AG20443 (cell line): ENCODE measurements at places on chromosomes 6 and 20.
A peak's percentile ranks its signal among the peaks of the same experiment; 100 is the strongest.

- no peak for DNase-seq
Observed at GRCh38 chr6:160462116-160462515, 113.9 kb downstream of the SLC22A3 start.

- peak; percentile 93 for DNase-seq
Observed at GRCh38 chr6:85660181-85660611, 17.5 kb upstream of the SYNCRIP start.

GRCh38 chr20:32870985-32871384 lies 12.3 kb downstream of the EFCAB8 start:
- no peak for DNase-seq

- DNase-seq: no peak
Observed at GRCh38 chr6:128422200-128422599, 98.2 kb downstream of the PTPRK start.

- DNase-seq: peak; percentile 33
Observed at GRCh38 chr6:113560908-113561307, 296.2 kb upstream of the MARCKS start.

DNA sequence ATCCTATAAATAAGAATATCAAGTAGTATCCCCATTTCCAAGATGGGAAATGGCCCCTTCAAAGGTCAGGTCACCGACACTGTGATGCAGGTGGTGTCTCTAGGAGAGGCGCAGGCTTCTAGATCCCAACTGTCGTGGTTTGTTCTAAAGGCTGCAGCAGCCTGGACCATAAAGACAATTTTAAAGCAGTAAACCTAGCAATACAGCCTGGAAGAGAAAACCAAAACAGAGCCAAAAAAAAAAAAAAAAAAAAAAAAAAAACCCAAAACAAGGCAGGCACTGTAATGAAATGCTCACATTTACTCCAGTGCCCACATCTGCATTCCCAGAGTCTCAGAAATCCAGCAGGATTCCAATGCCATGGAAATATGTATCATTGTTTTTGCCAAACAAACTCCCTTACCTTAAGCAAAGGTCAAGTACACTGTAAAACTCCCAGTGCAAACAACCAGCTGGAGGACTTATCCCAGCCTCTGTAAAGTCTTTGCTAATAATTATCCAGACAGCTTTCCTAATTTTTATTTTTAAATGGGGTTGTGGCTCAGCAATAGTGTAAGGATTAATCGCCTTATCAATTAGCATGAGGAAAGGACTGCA lies 98.2 kb downstream of the PSMG4 start:
- DNase-seq: peak; percentile 21

GRCh38 chr6:46378882-46379416 lies 112.3 kb downstream of the RCAN2 start:
- no peak for DNase-seq

DNA sequence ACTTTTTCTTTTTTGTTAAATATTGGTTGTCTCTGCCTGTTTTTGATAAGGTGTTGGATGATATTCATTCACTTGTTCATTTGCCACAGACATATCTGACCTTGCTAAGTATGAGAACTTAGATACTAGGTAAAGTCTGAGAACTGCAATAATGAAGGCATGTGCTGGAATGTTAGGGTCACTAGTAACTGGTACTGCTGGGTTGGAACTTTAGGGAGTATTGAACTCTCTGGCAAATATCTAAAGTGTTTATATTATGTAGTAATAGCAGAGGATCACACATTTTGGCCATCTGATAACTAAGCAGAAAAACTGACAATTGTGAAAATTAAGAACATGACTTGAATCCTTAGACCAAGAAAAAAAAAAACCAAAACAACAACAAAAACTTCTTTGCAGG lies 162.7 kb downstream of the MEI4 start:
- DNase-seq: no peak

- no peak for DNase-seq
Observed at GRCh38 chr20:23360531-23360930, 1.5 kb upstream of the GZF1 start.

- no peak for DNase-seq
Observed at GRCh38 chr20:48959899-48960550, 38.5 kb downstream of the ARFGEF2 start.

DNA sequence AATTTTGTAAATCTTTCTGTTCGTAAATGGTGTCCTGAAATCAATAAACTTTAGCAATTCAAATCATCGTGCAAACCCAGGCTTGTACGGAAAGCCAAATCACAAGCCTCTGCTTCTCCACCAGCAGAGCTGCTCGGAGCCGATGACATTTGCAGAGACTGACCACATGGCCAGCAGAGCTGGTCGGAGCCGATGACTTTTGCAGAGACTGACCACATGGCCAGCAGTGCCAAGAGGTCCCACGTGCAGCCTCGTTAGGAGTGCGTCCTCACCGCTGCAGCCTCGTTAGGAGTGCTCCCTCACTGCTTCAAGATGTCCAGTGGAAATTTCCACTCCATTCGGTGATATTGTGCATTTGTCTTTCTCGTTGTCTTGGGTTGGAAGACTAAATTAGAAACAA lies 28.5 kb downstream of the SMOC2 start:
- no peak for DNase-seq

- DNase-seq: peak; percentile 64
Observed at GRCh38 chr6:113903666-113904330, 46.7 kb downstream of the MARCKS start.

- DNase-seq: no peak
Observed at GRCh38 chr6:166498228-166498627, 88.2 kb downstream of the RAMACL start.

- peak; percentile 33 for DNase-seq
Observed at GRCh38 chr6:125789576-125790357, 993 bp upstream of the NCOA7 start.

GRCh38 chr6:169266746-169267591 lies 13.3 kb upstream of the THBS2 start:
- DNase-seq: peak; percentile 76

DNA sequence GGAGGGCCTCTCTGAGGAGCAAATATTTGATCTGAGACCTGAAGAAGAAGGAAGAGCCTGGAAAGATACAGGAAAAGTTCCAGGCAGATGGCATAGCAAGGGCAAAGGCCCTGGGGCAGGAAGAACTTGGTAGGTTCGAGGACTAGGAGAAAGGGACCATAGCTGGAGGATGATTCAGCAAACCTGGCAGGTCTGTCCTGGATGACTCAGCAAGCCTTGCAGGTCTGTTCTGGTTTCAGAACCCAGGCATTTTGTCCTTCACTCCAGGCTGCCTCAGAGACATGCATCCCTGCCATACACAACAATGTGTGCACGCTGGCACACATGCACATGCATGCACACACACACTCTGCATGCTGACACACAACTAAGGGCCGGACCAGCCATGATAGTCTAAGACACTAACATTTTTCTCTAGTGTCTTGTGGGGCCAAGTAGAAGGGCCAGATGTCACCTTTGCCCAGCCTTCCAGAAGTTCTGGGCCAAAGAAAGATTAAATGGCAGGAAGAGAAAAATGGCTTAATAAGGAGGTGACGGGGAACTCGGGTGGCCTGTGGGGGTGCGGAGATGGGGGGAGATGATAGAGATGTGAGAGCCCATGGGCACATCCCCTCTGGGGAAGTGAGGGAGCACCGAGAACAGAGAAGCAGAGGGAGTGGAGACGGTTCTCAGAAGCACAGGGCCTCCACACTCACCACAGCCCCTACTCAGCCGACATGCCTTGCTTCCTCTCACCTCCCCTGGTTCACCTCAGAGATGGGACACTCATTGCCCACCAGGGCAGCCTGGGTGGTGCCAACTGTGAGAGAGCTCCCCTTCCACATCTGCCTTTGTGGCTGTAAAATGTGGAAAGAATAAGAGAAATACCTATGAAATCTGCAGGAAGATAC lies 15.4 kb upstream of the TRIB3 start:
- DNase-seq: no peak

GRCh38 chr6:158027590-158028285 lies 46.1 kb downstream of the SYNJ2 start:
- no peak for DNase-seq

GRCh38 chr20:25863536-25864325 lies 167.1 kb upstream of the ZNF337 start:
- no peak for DNase-seq

DNA sequence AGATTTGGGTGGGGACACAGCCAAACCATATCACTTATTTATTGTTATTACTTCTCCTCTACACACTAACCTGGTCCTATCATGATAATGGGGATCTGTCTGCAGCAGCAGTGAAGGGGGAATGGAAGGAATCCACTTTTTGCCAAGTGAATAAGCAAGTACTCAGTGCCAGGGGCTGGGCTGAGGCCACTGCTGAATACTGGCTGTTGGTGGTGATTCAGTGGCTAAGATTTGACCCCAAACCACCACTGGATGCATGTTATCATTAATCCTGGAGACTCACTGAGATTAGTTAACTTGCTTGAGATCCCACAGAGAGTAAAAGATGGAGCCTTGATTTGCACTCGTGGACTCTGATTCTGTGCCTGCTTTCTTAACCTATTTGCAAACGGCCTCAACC lies 127.7 kb downstream of the TSHZ2 start:
- peak; percentile 41 for DNase-seq

GRCh38 chr6:111958534-111958933 lies 85.3 kb upstream of the FYN start:
- no peak for DNase-seq

- no peak for DNase-seq
Observed at GRCh38 chr20:54047048-54047447, 23.3 kb downstream of the BCAS1 start.

- no peak for DNase-seq
Observed at GRCh38 chr6:135675862-135676261, 175.6 kb upstream of the PDE7B start.

DNA sequence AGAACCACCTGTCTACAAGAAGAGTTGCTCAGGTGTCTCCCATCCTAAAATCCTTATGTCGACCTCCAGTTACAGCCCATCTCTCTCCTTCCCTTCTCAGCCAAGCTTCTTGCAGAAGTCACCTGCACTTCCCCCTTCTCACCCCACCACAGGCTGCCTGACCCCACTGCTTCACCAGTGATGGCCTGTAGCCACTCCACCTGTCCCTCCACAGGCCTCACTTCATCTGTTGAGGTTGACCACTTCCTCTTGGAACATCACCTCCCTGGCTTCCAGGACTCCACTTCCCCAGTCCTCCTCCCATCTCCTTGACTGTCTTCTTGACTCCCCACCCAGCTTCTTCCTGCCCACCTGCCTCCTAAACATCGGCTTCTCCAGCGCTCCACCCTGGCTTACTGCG lies 25.4 kb downstream of the MRPL14 start:
- no peak for DNase-seq
